ENCODE measurements at places on chromosomes 6 and 20.
A peak's percentile ranks its signal among the peaks of the same experiment; 100 is the strongest.

- no peak for DNase-seq
These were observed 85.5 kb upstream of the HS3ST5 start for GRCh38 chr6:114428341-114428740.

DNA sequence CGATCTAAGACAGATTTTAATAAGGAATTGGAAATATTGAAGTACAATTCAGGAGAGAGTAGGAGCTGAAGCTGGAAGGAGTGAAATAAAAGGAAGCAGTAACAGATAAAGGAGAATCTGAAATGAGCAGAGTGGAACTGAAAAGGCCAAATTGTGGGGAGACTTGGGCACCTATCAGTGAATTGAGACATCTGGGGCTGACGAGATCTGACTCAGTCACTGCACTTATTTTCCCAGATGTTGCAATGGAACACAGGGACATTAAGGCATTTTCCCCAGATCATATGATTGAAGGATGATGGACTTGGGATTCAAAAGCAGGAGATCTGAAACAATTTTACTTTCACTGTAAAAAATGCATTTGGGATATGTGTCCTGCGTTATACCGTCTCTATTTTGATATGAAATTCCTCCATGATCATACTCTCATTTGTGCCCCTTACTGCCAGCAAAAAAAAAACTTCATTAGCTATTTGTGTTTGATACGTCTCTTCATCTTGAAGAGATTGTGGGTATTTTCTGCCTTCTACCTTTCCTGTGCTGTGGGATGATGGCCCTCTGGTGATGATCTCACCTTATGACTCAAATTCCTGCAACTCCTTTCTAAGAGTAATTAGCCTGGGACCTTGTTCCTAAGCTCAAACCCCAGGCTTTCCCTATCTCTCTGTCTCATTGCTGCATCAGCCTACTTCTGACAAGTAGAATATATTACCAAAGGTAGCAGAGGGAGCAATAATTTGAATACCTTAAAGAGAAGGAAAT, 278.5 kb upstream of the MAN1A1 start:
- no peak for DNase-seq

DNA sequence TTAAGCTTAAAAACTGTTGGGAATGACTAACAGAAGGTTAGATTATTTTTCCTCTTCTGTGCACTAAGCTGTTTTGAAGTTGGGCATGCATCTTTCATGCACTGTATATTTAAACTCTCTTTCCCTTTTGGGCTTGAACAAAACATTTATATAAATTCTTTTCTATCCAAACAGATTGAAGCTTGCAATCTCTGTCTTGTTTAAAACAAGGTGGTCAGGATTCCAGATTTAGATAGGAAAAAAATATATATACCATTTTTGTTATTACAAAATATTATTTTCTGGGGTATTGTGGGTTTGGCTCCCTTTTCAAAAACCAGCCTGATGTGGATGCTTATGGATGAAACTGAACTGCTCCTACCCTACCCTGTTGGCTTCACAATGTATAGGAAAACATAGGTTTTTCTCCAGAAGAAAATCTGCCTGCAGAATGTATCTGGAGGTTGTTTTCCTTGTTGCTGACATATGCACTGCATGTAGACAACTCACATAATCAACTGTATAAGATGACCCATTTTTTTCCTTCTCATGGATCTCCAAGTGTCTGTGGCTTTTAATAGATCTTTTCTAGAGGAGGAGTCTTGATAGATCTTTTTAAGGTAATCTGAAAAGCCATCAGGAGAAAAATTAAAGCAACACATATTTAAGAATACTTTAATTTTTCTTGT, 146.3 kb downstream of the PRL start:
- no peak for DNase-seq

DNA sequence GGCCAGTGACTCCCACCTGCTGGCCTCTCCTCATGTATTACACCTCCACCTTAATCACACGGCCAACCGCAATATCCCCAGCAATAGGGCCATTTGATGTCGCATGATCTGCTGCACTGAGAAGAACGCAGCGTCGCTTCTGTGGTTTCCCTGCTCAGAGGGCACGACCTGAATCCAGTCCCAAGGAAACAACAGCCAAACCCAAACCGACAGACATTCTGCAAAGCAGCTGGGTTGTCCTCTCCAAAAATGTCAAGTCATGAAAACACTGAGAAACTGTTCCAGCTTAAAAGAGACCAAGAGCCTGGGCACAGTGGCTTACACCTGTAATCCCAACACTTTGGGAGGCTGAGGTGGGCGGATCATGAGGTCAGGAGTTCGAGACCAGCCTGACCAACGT, 7.5 kb upstream of the BPI start:
- DNase-seq, result no peak

- no peak for DNase-seq
These were observed 1.1 kb downstream of the PTPRK start for GRCh38 chr6:128519132-128519930.

DNA sequence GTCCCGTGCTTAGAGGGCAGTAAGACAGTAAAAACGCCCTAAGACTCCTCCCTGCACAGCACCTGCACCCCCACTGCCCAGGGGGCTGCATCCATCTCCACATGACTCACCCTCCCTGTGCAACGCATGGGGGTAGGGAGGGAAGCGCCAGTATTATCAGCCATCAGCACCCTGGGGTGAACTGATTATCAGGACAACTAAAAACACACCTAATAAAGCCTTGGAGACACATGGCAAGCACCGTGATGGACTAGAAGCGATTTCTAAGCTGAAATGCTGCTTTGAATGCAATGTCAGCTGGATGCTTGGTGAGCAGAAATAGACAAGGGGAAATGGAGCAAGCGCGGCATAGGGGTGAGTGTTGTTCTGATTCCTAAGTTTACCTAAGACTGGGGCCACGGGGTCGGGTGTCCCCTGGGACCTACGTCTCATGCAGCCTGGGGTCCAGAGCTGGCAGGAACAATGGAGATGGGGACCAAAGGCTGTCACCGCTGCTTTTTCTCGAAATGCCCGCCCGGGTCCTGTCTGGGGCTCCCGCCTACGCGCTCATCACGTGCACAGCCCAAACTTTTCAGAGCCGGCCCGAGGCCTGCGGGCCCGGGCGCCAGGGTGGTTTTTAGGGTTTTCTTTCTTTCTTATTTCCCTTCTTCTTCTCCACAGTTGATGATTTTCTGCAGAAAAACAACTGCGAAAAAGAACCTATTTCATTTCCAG, 702 bp upstream of the TNFAIP3 start:
- DNase-seq, result no peak

GRCh38 chr6:34189806-34190503, 44.1 kb upstream of the GRM4 start:
- DNase-seq, result peak; percentile 24

Data from stimulated activated CD8-positive, alpha-beta memory T cell treated with anti-CD3 and anti-CD28 coated beads, Interleukin-12 subunit alpha, Interleukin-12 subunit beta, amount 100 ng/mL, for 1 hour (primary cell).